ENCODE measurements at places on chromosomes 2 and 18.
A peak's percentile ranks its signal among the peaks of the same experiment; 100 is the strongest.

- DNase-seq: no peak
Measured at GRCh38 chr2:229363185-229363814, 92.2 kb upstream of the PID1 start.

- DNase-seq: no peak
Measured at GRCh38 chr2:239233576-239233975, 167.2 kb downstream of the HDAC4 start.

DNA sequence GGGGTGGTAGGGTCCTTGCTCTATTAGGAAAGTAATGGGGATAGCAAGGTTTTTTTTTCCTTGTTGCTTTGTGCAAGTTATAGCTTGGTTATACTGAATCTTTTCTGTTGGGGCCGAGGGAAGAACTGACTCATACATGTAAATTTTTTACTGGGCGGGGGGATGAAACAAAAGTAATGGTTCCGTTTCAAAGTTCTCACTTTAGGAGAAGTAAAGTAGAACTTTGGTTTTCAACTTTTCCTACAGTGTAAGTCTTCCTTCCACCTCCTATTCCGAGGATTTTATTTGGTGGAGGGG lies 1.1 kb downstream of the AFTPH start:
- no peak for DNase-seq

GRCh38 chr2:3585261-3586109 lies 9.4 kb upstream of the COLEC11 start:
- DNase-seq: no peak

DNA sequence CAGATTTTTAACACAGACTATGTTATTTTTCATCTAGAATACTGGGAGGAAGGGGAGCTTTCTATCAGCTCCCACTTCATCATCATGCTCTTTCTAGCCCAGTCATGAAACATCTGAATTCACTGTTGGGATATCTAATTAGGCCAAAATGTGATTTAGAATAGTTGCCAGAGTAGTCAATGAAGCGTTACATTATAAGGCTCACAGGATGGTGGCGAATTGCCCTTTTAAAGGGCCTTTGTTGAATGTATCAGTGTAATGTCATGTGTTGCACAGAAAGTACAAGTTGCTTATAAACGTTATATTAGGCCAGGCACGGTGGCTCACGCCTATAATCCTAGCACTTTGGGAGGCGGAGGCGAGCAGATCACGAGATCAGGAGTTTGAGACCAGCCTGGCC lies 45.6 kb downstream of the PDE1A start:
- no peak for DNase-seq

DNA sequence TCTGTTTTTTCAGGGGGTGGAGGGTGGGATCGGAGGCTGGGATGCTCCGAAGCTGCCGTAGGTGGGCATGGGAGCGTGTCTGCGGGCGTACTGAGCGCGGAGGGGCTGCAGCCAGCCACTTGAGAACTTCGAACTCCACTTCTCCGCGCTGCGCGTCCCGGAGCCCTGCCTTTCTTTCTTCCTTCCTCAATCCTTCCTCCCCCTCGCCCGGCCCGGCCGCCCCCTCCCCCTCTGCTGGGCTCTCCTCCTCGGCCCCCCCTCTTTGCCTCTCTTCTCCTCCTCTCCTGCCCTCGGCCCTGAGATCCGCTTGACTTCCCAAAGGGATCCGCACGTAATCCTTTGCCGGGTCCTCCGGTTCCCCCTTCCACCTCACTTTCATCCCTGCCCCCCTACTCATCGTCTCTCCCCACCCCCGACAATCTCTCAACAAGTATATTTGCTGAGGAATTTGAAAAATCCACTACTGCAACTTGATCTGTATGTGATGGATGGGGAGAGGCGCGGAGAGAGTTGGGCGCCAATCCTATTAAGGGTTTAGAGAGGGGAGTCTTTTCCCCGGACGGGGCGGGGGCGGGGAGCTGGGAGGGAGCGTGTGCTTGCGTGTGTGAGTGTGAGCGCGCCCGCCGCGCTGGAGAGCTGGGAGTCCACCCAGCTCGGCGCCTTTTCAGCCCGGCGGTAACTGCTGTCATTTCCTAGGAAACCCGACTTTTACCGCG lies 1.1 kb downstream of the GLI2 start:
- DNase-seq: peak; percentile 52

DNA sequence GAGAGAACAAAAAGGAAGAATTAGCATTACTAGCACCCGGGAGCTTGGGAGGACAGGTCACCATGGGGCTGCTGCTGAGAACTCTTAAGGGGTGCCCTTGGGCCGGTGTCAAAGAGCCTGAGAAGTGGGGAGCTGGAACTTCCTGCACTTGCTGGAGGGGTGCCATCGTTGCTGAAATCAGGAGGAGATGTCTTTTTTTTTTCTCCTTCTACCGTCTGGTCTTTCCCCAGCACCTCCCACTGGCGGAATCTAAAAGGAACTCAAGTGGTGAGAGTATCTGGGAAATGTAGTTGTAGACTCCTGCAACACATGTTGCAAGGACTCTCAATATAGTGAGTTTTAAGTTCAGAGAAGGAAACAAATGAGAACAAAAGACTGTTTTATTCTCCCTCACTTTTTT lies 6.1 kb upstream of the AMMECR1L start:
- no peak for DNase-seq

- no peak for DNase-seq
Measured at GRCh38 chr2:208359632-208359986, 47.0 kb upstream of the PTH2R start.

GRCh38 chr18:3584897-3585460 lies 135.0 kb downstream of the TGIF1 start:
- DNase-seq: no peak

DNA sequence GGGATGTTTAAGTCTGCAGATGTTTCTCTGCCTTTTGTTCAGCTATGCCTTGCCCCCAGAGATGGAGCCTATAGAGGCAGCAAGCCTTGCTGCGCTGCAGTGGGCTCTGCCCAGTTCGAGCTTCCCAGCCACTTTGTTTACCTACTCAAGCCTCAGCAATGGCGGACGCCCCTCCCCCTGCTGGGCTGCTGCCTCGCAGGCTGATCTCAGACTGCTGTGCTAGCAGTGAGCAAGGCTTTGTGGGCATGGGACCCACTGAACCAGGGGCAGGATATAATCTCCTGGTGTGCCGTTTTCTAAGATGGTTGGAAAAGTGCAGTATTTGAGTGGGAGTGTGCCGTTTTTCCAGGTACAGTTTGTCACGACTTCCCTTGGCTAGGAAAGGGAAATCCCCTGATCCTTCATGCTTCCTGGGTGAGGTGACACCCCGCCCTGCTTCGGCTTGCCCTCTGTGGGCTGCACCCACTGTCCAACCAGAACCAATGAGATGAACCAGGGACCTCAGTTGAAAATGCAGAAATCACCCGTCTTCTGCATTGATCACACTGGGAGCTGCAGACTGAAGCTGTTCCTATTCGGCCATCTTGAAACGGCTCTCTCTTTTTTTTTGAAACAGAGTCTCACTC lies 27.6 kb upstream of the ADAM23 start:
- no peak for DNase-seq

DNA sequence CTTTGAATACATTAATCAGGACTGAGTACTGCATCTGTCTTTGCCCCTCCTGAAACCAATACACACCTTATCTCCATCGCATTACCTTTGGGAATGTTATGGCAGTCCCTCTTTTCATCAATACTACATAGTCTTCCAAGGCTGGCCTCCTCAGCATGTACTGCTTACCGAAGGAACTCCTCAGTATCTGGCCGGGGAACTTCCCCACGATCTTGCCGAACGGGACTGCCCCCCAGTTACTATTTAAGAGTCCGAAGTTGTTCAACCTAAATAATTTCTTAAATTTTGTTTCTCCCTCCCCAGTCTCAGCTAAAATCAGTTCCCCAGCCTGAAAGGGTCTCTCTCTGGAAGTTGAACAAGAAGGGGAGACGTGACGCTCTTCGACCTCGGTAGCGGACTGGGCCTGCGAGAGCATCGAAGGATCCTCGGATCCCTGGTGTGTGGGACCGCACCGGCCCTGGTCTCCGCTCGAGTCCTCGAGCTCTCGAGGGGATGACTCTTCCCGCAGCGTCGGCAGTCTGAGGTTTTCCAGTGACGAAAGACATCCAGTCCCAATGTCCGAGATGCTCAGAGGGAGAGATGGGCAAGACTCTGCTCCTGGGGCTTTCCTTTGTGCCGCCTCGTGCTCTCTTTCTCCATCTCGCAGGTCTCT lies 489 bp downstream of the TRMT61B start:
- DNase-seq: no peak

GRCh38 chr2:54574107-54574859 lies 118.2 kb downstream of the SPTBN1 start:
- no peak for DNase-seq

DNA sequence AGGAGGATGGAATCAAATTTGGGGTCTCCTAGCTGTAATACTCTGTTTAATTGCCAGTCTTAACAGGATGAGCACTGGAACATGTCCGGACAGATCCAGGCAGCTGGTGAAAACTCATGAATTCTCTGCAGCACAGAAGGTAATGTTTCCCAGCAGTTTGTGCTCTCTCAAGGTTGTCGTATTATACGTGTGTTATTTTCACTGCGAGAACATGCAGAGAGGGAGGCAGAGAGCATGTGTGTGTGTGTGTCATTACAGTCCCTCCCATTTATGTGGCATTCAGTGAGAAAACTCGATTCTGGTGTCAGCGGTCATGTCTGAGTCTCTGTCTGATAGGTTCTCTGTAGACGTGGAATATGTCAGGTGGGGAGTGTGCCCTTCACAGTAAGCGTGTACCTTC lies 150.2 kb upstream of the POU3F3 start:
- no peak for DNase-seq

- no peak for DNase-seq
Measured at GRCh38 chr18:3453540-3454364, 3.8 kb downstream of the TGIF1 start.

GRCh38 chr2:223647258-223647952 lies 45.2 kb upstream of the SCG2 start:
- DNase-seq: no peak

GRCh38 chr2:21228041-21228895 lies 104.5 kb downstream of the TDRD15 start:
- DNase-seq: no peak

GRCh38 chr2:70505613-70506391 lies 47.8 kb downstream of the TGFA start:
- DNase-seq: no peak

GRCh38 chr2:32474381-32474780 lies 117.6 kb downstream of the BIRC6 start:
- no peak for DNase-seq

DNA sequence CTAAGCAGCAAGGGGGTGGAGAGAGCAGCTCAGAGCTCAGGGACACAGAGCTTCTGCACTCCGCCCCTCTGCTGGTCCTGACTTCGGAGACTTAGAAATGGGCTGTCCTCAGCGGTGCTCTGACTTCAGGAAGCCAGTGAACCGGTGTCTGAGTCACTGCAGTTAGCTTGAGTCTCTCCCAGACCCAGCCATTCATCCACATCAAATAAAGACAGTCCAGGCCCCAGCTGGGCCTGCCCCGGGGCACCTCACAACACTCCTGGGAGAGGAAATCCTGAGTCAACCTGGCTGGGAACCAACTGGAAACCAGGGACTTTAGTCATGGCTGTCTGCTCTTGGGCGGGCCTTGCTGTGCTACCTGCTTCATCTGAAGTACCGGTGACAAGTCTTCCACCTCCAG lies 5.4 kb upstream of the ITGB6 start:
- DNase-seq: no peak

- DNase-seq: no peak
Measured at GRCh38 chr2:158518084-158518483, 61.3 kb downstream of the PKP4 start.

GRCh38 chr2:160955578-160955977 lies 204.7 kb upstream of the TANK start:
- DNase-seq: no peak

DNA sequence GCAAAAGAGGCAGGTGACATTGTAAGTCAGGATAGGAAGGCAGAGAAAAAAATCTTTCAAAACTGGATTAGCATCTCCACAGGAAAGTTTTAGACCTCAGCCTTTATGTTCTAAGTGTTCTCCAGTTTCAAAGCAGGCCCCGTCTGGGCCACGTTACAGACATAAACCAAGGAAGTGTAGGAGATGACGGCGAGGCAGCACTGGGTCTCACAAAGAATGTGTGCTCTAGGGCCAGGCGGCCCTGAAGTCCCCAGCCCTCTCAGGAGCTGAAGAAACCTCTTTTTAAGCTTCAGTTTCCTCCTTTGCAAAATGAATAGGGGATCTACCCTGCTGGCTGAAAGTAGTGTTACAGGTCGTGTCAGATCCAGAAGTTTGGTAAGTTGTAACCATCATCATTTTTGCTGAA lies 81.7 kb downstream of the SPRED2 start:
- DNase-seq: peak; percentile 51

- no peak for DNase-seq
Measured at GRCh38 chr2:10144771-10145518, 22.4 kb downstream of the RRM2 start.

GRCh38 chr2:219219784-219220532 lies 1.2 kb upstream of the ABCB6 start:
- DNase-seq: no peak

DNA sequence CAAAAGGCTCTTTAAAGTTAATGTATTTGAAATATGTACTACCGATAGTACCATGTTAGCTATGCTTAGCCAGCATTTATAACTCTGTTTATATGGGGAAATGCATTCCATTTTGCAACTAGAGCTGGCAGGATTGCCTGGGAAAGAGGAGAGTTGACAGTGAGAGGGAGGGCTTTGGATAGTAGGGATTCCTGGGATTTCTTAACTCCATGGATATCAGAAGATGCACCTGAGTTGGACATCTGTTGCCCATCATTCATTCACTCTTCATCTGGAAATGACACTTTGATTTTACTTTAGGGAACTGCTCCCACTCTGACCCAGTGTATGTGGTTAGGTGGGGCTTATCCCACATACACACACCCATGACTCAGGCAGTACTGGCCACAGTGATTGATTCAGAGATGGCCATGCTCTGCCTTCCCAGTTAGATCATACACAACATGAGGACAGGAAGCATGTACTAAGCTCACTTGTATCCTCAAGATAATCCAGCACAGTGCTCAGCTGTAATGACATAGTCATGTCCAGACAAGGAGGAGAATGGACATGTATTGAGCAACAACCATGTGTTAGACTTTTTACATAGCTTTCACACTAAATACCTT lies 248.8 kb downstream of the MREG start:
- DNase-seq: no peak

DNA sequence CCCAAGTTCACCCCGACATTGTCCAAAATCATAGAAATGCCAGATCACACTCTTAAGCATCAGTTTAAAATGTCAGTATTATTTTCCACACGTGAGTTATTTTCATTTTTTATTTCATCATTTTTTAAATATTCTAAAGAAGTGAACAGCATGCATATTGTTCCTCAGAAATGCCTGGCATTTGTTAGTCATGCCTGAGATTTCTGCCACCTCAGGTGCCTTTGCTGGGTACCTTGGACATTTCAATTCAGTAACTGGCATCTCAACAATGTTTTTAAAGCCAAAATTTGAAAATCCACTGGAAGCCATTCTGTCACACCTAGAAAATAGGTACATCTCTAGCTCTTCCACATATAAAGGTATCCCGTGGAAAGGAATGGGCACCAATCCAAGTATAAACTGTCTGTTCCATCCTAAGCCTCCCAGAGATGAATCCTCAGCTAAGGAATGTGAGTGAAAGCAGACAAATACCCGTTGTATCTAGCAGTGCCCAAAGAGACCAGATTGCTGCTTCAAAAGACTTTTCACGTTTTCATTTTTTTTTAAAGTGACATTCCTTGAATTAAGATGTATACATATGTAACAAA lies 159.8 kb downstream of the ZNF385B start:
- DNase-seq: no peak

GRCh38 chr18:79393635-79394533 lies 1.8 kb upstream of the NFATC1 start:
- DNase-seq: peak; percentile 68

GRCh38 chr18:73509460-73509859 lies 638.2 kb downstream of the FBXO15 start:
- no peak for DNase-seq

- DNase-seq: no peak
Measured at GRCh38 chr2:3036432-3037125, 341.0 kb downstream of the EIPR1 start.

Measured in HEK293T (cell line).